ENCODE measurements at places on chromosomes 3 and 15.

DNA sequence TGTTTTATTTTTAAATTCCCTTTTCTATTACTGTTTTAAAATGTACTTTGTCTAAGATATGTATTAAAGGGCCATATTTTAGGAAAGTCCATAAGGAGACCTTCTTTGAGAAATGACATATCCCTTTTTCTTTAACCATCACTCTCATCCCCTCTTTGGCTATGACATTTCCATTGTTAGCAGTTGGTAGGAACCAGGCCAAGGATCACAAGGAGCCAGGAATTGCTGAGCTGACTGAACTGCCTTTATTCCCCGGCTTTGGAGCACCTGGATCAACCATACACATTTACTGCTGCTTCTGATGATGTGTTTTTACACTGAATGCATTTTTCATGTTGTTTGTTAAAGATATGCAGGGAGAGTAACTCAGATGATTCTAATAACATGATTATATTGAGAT is 79.7 kb downstream of the HHLA2 start:
- H3K27me3 ChIP-seq: no peaks in the 10 kb centered on the region
- H3K27ac ChIP-seq: no peak overlapping the region
- no peak overlapping the region for H3K4me3 ChIP-seq

- H3K4me3 ChIP-seq: no peak overlapping the region
- no peaks in the 10 kb centered on the region for H3K36me3 ChIP-seq
- H3K27me3 ChIP-seq: peaks cover 26% of the 10 kb centered on the region
- DNase-seq: no peak
- no peaks in the 10 kb centered on the region for H3K4me1 ChIP-seq
- H3K27ac ChIP-seq: no peak overlapping the region
These were observed 18.7 kb upstream of the KLF15 start for GRCh38 chr3:126375835-126376331.

- no peaks in the 10 kb centered on the region for H3K36me3 ChIP-seq
- DNase-seq: no peak
- H3K4me1 ChIP-seq: no peaks in the 10 kb centered on the region
These were observed 174.3 kb downstream of the CHDH start for GRCh38 chr3:53671961-53672299.

DNA sequence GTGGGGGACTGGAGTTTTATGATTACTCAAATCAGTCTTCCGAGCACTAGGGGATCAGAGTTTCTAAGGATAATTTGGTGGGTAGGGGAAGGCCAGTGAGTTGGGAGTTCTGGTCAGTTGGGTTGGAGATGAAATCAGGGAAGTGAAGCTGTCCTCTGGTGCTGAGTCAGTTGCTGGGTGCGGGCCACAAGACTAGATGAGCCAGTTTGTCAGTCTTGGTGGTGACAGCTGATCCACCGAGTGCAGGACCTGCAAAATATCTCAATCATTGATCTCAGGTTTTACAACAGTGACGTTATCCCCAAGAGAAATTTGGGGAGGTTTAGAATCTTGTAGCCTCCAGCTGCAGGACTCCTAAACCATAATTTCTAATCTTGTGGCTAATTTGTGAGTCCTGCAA is 249.4 kb downstream of the FAM43A start:
- no peaks in the 10 kb centered on the region for H3K4me1 ChIP-seq
- H3K27ac ChIP-seq: no peak overlapping the region
- no peaks in the 10 kb centered on the region for H3K36me3 ChIP-seq
- H3K27me3 ChIP-seq: peaks cover 10% of the 10 kb centered on the region
- H3K4me3 ChIP-seq: no peak overlapping the region

GRCh38 chr3:149280671-149281349 is 52.6 kb downstream of the TM4SF18 start:
- peaks cover 12% of the 10 kb centered on the region for H3K4me1 ChIP-seq
- H3K27me3 ChIP-seq: no peaks in the 10 kb centered on the region
- no peak overlapping the region for H3K4me3 ChIP-seq
- H3K36me3 ChIP-seq: no peaks in the 10 kb centered on the region
- DNase-seq: no peak

DNA sequence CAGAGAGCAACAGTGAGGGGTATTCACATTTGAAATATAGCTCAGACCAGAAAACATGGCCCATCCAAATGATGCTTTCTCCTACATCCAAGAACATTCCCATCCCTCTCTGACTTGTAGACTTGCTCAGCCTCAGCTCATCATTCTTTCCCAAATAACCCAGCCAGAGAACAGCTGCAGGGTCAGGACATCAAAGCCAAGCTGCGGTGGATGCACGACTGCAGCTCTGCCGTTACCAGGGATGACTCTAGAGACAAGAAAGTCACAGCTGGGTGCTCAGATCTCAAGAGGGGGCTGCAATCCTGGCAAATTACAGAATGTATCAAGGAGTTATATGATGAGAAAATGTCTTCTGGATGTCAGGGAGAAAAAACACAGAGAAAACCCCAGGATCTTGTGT is 944.3 kb downstream of the NTRK3 start:
- H3K4me1 ChIP-seq: no peaks in the 10 kb centered on the region
- no peak for DNase-seq
- H3K27me3 ChIP-seq: peaks cover 18% of the 10 kb centered on the region

GRCh38 chr3:89332793-89333192 is 225.4 kb downstream of the EPHA3 start:
- DNase-seq: no peak
- no peaks in the 10 kb centered on the region for H3K27me3 ChIP-seq
- H3K4me1 ChIP-seq: no peaks in the 10 kb centered on the region
- no peak overlapping the region for H3K27ac ChIP-seq

- no peaks in the 10 kb centered on the region for H3K27me3 ChIP-seq
- H3K36me3 ChIP-seq: peaks cover 37% of the 10 kb centered on the region
- no peak overlapping the region for H3K4me3 ChIP-seq
- peaks cover 38% of the 10 kb centered on the region for H3K4me1 ChIP-seq
- DNase-seq: no peak
- H3K27ac ChIP-seq: no peak overlapping the region
These were observed 17.1 kb downstream of the PML start for GRCh38 chr15:74011610-74012009.

- H3K27me3 ChIP-seq: no peaks in the 10 kb centered on the region
- no peak overlapping the region for H3K27ac ChIP-seq
- H3K4me1 ChIP-seq: no peaks in the 10 kb centered on the region
- H3K36me3 ChIP-seq: no peaks in the 10 kb centered on the region
- DNase-seq: no peak
These were observed 117.1 kb downstream of the NEK11 start for GRCh38 chr3:131143802-131144201.

- H3K4me3 ChIP-seq: peak overlapping the region; percentile 83
- peaks cover 70% of the 10 kb centered on the region for H3K36me3 ChIP-seq
- H3K27ac ChIP-seq: peak overlapping the region; percentile 87
These were observed 112.1 kb upstream of the ICE2 start for GRCh38 chr15:60590935-60591495.

- H3K27ac ChIP-seq: no peak overlapping the region
- H3K27me3 ChIP-seq: peaks cover 43% of the 10 kb centered on the region
- no peak for DNase-seq
- peaks cover 3% of the 10 kb centered on the region for H3K36me3 ChIP-seq
- no peak overlapping the region for H3K4me3 ChIP-seq
These were observed 2.8 kb downstream of the BCL2L10 start for GRCh38 chr15:52109559-52110451.

DNA sequence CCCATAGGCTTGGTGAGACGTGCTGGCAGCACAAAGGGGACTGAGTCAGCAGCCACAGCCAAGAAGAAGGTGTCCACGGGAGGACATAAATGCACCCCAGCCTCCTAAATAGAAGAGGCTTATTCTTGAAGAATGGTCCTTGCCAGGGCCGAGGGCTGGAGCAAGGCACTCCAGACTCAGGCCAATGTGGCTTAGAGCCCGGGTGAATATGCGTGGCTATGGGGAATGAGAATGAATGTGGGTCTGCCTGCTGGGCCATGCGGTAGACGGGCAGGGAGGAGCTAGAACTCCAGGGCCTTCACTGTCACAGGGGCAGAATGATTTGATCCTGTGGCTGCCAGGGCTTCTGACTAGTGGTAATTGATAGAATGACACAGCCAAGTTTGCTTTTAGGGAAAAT is 34.0 kb downstream of the DHX30 start:
- H3K4me3 ChIP-seq: no peak overlapping the region
- no peaks in the 10 kb centered on the region for H3K27me3 ChIP-seq
- peaks cover 7% of the 10 kb centered on the region for H3K4me1 ChIP-seq
- no peak overlapping the region for H3K27ac ChIP-seq
- no peak for DNase-seq

- DNase-seq: no peak
- H3K27me3 ChIP-seq: no peaks in the 10 kb centered on the region
- no peak overlapping the region for H3K4me3 ChIP-seq
- H3K27ac ChIP-seq: no peak overlapping the region
- peaks cover 3% of the 10 kb centered on the region for H3K36me3 ChIP-seq
These were observed 460.5 kb downstream of the TUSC7 start for GRCh38 chr3:117170094-117170493.

DNA sequence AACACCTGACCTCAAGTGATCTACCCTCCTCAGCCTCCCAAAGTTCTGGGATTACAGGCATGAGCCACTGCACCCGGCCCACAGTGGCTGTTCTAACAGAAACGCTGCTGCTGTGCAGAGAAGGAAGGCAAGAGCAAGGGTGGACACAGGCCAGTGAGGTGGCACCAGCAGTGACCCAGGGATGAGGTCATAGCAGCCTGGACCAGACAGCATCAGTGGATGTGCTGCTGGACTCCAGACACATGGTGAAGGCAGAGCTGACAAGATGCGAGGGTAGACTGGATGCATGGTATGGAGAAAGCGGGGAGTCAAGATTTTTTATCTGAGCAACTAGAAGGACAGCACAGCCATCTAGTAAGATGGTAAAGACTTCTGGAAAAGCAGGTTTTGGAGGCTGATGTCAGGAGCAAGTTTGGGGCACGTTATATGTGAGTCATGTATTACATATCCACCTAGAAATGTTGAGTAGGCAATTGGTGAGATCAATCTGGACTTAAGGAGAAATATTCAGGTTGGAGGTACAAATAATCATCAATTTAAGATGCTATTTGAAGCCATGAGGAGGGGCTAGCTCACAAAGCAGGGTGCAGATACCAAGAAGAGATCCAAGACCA is 22.1 kb upstream of the TJP1 start:
- no peak overlapping the region for H3K4me3 ChIP-seq
- H3K4me1 ChIP-seq: no peaks in the 10 kb centered on the region
- no peaks in the 10 kb centered on the region for H3K36me3 ChIP-seq
- H3K27ac ChIP-seq: no peak overlapping the region

GRCh38 chr15:68749793-68750192 is 70.9 kb downstream of the ANP32A start:
- H3K27ac ChIP-seq: no peak overlapping the region
- no peak for DNase-seq
- H3K4me1 ChIP-seq: no peaks in the 10 kb centered on the region

- no peaks in the 10 kb centered on the region for H3K4me1 ChIP-seq
- DNase-seq: no peak
- H3K4me3 ChIP-seq: no peak overlapping the region
- H3K36me3 ChIP-seq: peaks cover 34% of the 10 kb centered on the region
- H3K27ac ChIP-seq: no peak overlapping the region
These were observed 158.4 kb downstream of the ATG7 start for GRCh38 chr3:11430624-11431023.

DNA sequence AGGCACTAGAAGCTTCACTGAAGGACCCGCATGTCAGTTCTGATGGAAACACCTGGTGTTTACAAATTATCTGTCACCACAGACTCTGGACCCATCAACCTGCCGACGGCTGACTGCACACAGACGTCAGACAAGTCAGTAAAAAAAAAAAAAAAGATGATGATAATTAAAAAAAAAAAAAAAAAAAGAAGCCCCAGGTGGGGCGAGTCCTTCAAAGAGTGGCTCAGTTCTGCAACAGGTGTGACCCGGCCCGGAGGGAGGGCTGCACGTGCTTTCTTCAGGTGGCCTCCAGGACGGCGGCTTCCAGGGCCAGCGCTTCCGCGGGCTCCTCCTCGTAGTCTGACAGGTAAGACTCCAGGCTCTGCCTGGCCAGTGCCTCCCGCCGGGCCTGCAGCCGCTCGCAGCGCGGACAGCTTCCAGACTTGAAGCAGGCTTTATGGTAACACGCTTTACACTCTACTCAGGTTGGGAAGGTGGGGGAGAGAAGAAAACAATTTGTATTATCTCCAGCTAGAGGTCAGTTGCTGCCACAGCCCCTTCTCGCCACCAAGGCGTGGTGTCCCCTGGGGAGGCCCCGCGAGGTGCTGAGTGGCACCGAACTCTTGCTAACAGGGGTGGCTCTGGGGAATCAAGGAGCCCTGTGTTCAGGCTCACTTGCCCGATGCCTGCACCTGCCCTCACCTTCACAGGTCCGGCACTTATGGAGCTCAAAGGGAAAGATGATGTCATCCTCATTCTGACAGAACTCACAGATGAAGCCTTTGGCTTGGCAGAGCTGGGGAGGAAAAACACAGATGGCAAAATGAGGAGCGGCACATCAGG is 61.8 kb downstream of the RUBCN start:
- H3K27ac ChIP-seq: peak overlapping the region; percentile 41
- no peak for DNase-seq
- no peaks in the 10 kb centered on the region for H3K4me1 ChIP-seq
- H3K4me3 ChIP-seq: no peak overlapping the region
- no peaks in the 10 kb centered on the region for H3K27me3 ChIP-seq
- peaks cover 34% of the 10 kb centered on the region for H3K36me3 ChIP-seq

DNA sequence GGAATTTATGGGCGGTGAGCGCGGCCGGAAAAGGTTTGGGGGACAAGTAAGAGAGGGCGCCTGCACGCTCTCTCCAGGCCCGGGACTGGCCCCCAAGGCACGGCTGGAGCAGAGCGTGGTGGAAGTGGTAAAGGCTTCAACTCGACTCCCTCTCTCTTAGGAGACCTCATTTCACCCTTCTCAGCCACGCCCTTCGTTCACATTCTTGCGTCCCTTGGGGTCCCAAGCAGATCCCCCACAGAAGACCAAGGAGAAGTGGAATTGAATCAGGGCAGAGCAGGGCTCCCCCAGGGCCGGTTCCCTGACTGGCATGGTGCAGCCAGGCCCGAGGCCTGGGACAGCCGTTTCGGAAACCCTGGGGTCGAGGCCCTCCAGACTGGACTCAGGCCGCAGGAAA is 75.4 kb upstream of the POLG start:
- peaks cover 100% of the 10 kb centered on the region for H3K27me3 ChIP-seq
- DNase-seq: no peak
- H3K4me3 ChIP-seq: no peak overlapping the region

DNA sequence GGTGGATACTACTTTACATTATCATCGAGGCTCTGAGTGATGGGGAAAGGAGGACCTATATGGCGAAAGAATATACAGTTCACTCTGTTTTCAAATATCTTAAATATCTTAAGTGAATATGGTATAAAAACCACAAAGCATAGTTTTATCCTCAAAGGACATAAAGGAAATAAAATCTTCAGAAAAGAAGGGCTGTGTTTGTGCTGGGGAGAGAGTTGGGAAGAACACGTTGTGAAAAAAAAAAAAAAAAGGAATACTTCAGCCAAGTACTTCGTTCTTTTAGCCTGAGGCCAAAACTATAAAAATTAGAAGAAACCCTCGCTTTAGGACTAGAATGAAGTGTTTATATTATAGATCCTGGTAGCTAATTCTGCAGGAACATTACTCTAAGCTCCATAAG is 10.2 kb upstream of the TMEM212 start:
- H3K4me1 ChIP-seq: peaks cover 11% of the 10 kb centered on the region
- DNase-seq: no peak
- H3K27me3 ChIP-seq: no peaks in the 10 kb centered on the region
- no peak overlapping the region for H3K4me3 ChIP-seq
- no peak overlapping the region for H3K27ac ChIP-seq

Data from effector memory CD8-positive, alpha-beta T cell (primary cell).